ENCODE measurements at places on chromosomes 11 and 22. TPM values are rescaled to one million over a fixed set of nuclear protein-coding genes. Genes with fewer than 3 reads are reported as not detected.

GRCh38 chr11:131674051-131674755 lies 303.8 kb downstream of the NTM start:
- DNase-seq = peak; percentile 62

Gene PGA3
- polyA plus RNA-seq = not detected

Gene MUC5AC
- polyA plus RNA-seq = not detected

DNA sequence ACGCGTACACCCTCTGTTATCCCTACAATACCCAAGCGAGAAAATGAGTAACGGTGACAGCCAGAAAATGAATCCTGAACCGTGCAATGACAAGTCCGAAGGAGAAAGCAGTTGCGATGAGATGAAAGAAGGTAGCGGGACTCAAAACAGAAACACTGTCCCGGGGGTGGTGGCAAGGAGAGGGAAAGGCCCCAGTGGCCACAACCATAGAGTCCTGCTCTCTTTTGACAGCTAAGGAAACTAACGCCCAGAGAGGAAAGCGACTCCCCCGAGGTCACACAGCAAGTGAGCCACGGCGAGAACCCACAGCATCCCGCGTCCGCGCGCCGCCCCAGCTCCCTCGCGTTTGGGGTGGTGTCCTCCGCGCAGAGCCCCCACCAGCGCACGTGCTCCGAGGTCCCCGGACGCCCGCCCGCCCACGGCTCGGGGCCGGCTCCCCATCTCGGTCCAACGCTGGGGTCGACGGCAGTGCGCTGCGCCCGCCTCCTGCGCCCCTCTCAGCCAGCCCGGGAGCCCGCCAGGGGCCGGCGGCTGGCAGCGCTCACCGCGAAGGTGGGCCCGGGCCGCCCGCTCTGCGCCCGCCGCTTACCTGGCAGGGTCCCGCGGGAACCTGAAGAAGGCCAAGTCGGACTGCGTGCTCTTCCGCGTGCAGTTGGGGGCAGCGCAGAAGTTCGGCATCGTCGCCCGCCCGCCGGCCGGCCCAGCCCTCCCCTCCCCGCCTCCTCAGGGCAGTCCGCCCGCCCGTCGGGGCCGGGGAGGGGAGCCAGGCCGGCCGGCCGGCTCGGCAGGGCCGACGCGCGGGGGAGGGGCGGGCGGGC lies 564 bp downstream of the THAP12 start:
- peak; percentile 28 for DNase-seq

GRCh38 chr22:24758164-24758799 lies 16.2 kb downstream of the PIWIL3 start:
- peak; percentile 70 for DNase-seq

DNA sequence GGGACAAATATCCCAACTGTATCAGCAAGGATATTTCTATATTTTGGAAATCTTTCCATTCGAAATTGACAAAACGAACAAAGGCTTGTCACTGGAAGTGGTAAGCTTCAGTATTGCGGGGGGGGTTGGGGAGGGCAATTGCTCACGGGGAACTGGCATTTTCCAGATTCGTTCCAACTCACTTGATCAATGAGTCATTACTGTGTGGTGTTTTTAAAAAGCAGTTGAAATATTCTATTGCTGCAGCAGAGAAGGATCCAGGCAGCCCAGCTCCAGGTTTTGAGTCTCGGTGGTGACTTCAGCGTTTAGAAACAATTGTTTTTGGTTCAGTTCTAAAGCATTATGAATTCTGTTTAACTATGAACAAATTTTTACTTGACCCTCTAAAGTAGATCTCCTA lies 33.8 kb upstream of the FBLN1 start:
- DNase-seq = no peak

DNA sequence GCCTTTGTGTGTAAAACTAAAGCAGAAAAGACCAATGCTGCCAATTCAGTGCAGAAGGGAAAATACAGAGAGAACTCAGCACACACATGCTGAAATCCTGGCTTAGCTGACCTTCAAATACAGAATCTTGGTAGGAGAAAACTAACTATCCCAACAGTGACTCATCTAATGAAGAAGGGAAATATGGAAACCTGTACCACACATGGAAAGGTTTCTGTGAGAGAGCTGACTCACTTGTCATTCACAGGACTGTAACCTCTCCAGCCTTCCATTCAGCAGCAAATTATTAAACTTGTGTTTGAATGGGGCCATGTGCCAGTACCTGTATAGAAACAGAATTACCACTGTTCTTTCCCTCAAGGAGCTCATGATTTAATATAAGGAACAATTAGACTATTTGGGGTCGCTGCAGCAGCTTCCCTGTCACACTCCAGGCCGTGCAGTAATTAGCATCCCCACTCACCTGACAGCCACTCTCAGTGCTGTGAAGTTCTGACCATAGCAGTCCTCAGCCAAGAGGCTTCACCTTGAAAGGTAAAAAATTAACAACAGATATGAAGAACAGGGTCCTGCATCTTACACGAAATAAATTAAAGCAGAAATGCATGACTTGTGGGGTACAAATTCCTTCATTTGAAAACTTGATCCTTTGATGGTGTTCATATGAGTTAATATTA lies 53.9 kb downstream of the MSANTD4 start:
- DNase-seq = no peak

DNA sequence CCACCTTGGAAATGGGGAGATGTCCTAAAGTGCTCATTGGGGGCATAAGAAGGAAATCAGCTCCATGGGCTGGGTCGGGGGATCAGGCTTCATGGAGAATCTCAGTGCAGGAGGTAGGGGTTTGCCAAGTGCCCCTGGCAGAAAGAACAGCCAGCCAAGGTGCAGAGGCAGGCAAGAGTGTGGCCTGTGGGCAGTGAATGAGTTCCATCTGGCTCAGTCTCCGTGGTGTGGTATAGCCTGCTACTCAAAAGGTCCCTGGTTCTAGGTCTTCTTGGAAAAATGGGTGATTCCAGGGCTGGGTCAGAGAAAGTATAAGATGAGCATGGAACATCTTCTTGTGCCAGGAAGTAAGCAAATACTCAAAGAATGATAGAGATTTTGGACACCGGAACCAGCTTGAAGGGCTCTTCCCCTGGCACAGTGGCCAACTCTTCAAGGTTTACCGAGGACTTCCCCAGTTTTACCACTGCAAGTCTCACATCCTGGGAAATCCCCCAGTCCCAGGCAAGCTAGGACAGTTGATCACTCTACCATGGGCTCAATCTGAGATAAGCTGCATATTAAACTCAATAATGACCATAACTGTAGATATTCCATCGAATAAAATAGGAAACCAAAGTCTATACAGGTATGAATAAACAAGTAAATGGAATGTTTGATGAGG lies 10.6 kb upstream of the ARAP1 start:
- DNase-seq = no peak

Gene MCHR1
- not detected for polyA plus RNA-seq

Gene MISFA
- polyA plus RNA-seq = 0.75 TPM

Gene ZBTB16
- polyA plus RNA-seq = 9.8 TPM

Gene MMP7
- 0.65 TPM for polyA plus RNA-seq
